Activated CD4-positive, alpha-beta T cell treated with anti-CD3 and anti-CD28 coated beads, Interleukin-2, amount 50 U/mL, for 24 hours (primary cell): ENCODE measurements at places on chromosomes 16 and 17.

GRCh38 chr17:51398687-51399086 lies 138.3 kb downstream of the UTP18 start:
- DNase-seq = no peak

DNA sequence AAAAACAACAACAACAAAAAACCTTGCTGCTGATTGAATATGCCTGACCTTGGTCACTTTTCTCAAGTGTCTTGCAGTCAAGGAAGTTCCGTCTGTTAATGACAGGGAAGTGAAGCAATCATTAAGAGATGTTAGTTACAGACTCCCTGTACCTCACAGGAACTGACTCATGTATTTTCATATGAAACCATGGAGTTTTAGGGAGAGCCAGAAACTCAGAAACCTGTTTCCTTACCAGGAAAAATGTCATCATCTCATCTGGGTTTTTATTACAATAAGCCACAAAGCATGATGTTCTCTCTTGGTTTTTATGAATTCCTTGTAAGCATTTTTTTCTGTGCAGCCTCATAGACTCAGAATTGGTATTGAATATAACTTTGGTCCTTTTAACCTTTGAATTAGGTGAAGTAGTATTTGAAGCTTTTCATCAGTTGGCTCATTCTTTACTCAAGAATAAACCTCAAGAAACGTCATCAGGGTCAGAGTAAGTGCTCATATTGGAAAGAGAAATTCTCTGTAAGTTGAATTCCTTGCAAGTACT lies 10.3 kb downstream of the LYRM1 start:
- DNase-seq = no peak

DNA sequence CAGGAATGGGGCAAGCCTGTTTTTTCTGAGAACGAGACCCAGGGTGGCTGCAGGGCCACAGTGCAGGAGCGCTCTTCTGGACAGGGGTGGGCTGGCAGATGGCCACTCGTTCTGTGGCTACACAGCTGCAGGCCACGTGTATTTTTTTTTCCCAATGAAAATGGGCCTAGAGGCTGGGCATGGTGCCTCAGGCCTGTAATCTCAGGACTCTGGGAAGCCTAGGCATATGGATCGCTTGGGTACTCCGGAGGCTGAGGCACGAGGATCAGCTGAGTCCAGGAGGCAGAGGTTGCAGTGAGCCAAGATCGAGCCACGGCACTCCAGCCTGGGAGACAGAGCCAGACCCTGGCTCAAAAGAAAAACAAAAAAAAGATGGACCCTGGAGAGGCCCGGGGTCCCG lies 6.8 kb downstream of the UNKL start:
- DNase-seq = no peak

DNA sequence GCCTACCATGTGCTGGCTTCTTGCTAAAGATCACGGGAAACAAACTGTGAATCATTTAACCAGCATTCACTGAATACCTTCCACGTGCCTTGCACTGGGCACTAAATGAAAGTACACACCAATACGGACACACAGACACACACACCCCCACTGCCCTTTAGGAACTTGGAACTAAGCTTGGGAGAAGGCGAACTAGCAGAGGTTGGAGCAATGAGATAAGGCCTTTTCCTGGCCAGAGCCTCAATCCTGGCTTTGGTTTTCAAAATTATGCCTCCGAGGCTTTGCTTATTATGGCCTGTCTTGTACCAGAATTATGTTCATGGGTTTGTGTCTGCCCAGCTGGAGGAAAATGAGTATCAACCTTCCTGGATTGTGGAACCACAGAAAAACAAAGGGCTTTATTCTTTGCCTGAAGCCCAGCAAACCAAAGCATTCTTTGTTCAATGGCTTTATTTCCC lies 32.3 kb downstream of the CPPED1 start:
- DNase-seq = no peak

- peak; percentile 72 for DNase-seq
Observed at GRCh38 chr17:56653877-56654276, 60.4 kb downstream of the NOG start.

- no peak for DNase-seq
Observed at GRCh38 chr16:49867796-49868668, 12.1 kb upstream of the ZNF423 start.

GRCh38 chr17:31357839-31358394 lies 33.6 kb upstream of the RAB11FIP4 start:
- DNase-seq = no peak

DNA sequence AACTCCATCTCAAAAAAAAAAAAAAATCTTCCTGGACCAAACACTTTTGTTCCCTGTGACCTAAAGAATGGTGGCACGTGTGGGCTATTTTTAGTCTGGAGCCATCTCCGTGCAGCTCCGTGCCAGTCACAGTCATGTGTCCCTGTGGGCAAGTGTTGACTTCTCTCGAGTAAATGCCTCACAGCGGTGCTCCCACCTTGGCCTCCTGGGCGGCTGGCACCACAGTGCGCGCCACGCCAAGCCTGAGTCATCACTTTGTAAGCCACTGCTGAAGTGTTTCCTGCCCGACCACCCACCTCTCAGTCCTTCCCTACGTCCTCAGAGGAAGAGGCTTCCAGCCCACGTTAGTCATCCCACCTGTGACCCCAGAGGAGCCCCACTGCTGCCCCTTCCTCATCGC lies 10.9 kb upstream of the HEXD start:
- no peak for DNase-seq

DNA sequence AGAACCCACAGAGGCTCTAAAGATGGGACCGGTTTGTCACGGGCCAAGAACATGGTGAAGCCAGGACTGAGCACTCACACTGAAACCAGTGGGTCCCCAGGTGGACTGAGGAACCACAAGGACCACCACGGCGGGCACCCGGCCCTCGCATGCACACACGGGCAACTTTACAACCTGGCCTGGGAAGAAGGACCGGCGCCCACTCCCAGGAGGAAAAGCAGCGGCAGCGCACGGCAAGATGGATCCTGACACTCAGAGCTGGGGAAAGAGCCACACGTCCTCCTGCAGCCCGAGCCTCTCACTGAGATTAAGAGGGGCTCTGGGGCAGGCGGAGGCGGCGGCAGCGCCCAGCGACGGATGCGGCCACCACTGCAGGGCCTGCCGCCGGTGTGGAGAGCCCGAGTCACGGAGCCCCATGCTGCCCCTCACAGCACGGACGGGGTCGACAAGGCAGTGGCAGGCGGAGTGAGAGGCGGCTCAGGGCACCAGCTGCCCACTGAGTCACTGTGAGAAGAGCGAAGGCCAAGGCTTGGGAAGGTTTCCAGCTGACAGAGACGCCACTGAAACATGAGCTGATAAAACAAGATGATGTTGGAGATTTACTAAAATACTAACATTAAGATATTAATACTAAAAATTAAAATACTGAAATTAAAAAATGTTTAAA lies 118.3 kb downstream of the ANKRD11 start:
- DNase-seq = no peak

DNA sequence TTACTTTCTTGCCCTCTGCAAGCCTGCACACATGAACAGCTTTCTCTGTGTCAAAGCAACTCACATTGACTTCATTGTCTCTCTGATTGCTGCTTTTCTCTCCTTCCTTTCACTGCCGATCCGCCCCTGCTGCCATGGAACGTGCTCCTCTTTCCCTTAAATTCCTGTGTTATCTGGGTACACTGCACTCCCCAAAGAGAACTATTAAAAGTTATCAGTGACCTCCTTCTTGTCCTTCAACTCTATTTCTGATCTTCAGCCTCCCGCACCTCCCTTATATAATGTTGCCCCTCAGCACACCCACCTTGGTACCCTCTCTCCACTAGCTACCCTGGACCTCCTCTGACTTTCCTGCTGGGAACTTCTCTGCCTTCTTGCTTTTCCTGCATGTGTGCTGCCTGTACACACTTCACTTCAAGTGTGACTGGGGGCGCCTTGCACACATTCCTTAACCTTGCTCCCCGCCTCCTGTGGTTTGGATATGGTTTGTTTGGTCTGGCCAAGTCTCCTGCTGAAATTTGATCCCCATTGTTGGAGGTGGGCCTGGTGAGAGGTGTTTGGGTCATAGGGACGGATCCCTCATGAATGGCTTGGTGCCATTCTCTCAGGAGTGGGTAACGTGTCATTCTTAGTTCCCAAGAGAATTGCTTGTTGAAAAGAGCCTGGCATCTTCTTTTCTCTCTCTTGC lies 26.7 kb upstream of the PMP22 start:
- DNase-seq = no peak

DNA sequence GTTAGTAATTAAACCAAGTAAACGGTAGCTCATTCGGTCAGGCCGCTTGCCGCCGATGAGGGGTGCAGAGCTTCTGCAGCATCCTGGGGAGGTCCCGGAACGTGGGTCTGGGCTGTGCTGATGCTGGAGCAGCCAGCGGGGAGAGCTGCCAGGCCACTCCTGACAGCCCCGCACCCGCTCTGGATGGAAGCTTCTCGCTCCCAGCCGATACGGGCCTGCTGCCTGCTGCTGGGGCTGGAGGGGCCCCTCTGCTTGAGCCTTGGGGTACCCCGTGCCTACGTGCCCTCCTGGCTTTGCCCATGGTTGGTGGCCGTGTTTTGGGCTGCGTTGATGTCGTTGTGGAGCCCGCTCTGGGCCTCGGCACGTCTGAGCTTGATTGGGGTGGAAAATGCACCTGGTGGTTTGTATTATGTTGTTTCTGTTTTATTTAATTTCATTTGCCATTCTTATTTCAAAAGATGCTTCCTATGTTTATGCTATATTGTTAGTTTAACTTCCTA lies 41.6 kb upstream of the ZNF750 start:
- DNase-seq = no peak

- no peak for DNase-seq
Observed at GRCh38 chr17:28992625-28993600, 12.9 kb downstream of the SEZ6 start.

GRCh38 chr17:48997103-48997826 lies at the start of gene IGF2BP1:
IGF2BP1 (plus strand) TSS chr17:48997385; CDS start chr17:48997746, 361 bp downstream.
- no peak for DNase-seq

GRCh38 chr17:61489719-61490490 lies 37.7 kb downstream of the TBX4 start:
- DNase-seq = no peak

DNA sequence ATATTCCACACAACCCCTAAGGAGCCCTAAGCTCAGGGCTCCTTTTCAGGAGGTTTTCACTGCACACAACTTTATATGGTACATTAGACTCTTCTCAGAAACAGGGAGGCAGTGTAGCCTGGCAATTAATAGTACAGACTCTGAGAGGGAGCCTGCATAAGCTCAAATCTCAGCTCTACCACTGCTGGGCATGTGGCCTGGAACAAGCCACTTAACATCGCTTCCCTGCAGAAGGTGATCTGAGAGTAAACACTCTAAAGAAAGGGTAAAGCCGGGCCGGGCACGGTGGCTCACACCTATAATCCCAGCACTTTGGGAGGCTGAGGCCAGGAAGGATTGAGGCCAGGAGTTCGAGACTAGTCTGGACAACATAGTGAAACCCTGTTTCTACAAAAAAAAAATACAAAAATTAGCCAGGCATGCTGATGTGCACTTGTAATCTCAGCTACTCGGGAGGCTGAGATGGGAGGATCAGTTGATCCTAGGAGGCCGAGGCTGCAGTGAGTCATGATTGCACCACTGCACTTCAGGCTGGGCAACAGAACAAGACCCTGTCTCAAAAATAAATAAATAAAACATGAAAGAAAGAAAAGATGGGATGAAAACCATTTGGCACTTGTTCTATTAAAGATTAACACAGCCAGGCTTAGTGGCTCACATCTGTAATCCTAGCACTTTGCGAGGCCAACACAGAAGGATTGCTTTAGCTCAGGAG lies 70.7 kb upstream of the DNAJA2 start:
- no peak for DNase-seq

DNA sequence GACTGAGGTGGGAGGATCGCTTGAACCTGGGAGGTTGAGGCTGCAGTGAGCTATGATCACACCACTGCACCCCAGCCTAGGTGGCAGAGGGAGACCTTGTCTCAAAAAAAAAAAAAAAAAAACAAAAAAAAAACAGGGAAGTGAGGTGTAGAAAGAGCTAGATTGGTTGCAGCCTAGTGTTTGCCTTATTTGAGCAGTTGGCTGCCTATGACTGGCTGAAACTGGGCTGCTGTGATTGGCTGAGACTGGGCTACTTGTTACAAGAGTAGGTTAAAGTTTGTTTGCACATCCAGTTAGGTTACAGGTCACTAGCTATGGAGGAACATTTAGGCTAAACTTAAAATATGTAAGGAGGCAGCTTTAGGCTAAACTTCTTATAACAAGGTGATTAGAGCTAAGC lies 5.7 kb downstream of the DHRS7B start:
- DNase-seq = no peak

- DNase-seq = no peak
Observed at GRCh38 chr16:54542805-54543505, 256.4 kb upstream of the IRX3 start.

- no peak for DNase-seq
Observed at GRCh38 chr16:9567666-9568065, 476.2 kb downstream of the HAPSTR1 start.

DNA sequence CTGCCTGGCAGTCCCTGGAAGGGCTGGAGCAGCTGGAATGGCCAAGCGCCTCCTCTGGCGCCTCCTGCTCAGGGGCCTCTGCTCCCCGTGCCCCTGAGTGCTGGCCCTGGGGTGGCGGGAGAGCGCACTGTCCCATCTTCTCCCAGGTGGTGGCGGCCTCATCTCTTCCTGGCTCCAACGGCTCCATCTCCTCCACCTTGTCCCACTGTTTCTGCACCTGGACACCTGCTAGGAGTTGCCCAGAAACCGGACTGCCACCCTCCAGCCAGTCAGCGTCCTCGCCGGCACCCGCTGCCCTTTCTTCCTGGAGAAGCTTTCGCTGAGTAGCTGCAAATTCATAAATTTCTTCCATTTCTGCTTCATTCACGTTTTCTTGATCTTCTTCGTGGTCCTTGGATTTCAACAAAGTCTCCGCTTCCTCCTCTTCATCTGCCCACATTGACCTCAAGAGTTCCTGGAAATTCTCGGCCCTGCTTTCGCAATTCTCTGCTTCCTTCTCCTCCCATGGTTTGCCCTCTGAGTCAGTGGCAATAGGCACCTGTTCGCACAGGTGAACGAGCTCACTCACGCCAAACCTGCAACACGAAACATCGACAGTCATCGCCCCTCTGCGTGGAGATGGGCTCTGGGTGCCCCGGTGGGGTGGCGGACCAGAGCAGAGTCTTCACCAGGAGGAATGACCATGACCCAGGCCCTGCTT lies 13.7 kb upstream of the NLRC3 start:
- DNase-seq = no peak

GRCh38 chr16:8845699-8846298 lies 23.0 kb downstream of the CARHSP1 start:
- DNase-seq = no peak
